ENCODE measurements at places on chromosomes 11 and 22.

DNA sequence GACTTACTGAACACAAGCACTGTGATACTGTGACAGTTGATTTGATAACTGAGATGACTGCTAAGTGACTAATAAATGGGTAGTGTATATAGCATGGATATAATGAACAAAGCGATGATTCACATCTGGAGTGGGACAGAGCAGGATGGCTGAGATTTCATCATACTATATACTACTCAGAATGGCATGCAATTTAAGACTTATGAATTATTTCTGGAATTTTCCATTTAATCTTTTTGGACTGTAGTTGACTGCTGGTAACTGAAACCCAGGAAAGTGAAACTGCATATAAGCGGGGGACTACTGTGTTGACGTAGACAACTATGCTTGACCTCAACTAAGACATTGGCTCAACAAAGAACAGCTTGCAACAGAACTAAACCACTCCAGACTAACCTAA lies 20.0 kb upstream of the NUCB2 start:
- DNase-seq = no peak

DNA sequence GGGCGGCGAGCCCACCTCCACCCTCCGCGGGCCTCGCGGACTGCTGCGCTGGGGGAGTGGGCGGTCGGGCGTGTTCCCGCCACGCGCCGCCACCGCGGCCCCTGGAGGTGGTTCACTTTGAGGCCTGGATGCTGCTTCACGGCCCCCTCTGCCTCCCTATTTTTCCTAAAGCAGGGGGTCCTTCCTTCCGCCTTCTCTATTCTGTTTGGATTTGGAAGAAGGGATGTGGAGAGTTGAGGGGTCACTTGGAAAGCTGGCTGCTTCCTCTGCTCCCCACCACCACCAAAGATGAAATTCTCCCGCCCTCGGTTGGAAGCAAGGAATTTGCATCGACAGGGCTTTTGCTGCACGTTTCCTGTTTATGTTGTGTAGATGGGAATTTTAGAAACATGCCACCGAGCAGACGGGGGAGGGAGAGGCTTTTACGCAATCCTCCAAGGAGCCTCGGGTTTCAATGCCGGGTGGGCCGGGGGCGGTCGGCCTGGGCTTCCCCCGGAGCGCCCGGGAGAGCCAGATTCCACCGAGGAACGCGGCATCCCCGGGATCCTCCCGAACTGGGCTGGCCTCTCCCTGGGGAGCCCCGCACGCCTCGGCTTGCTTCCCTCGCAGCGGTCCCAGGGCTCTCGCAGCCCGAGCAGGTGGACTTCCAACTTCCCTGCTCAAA lies 403 bp upstream of the SBF2 start:
- no peak for DNase-seq

DNA sequence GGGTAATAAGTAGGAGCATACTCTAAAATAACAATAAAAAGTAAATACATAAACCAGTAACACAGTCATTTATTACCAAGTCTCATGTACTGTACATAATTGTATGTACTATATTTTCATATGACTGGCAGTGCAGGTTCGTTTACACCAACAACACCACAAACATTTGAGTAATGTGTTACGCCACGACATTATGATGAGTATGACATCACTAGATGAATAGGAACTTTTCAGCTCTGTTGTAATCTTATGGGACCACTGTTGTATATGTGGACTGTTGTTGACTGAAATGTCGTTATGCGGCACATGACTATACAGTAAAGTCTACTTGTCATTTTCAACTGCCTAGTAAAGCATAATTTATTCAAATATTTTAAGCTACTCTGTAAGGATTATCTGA lies 18.6 kb downstream of the KIF18A start:
- DNase-seq = no peak

- DNase-seq = no peak
These were observed 43.6 kb downstream of the MAPK1 start for GRCh38 chr22:21823740-21824444.

- no peak for DNase-seq
These were observed 30.9 kb downstream of the CHEK2 start for GRCh38 chr22:28710576-28711191.

- no peak for DNase-seq
These were observed 456 bp downstream of the AAMDC start for GRCh38 chr11:77821349-77821851.

- no peak for DNase-seq
These were observed 30.1 kb upstream of the ZBTB44 start for GRCh38 chr11:130344841-130345240.

GRCh38 chr22:18048441-18048898 lies 24.1 kb upstream of the MICAL3 start:
- DNase-seq = no peak
